ENCODE measurements at places on chromosomes 4 and X.

DNA sequence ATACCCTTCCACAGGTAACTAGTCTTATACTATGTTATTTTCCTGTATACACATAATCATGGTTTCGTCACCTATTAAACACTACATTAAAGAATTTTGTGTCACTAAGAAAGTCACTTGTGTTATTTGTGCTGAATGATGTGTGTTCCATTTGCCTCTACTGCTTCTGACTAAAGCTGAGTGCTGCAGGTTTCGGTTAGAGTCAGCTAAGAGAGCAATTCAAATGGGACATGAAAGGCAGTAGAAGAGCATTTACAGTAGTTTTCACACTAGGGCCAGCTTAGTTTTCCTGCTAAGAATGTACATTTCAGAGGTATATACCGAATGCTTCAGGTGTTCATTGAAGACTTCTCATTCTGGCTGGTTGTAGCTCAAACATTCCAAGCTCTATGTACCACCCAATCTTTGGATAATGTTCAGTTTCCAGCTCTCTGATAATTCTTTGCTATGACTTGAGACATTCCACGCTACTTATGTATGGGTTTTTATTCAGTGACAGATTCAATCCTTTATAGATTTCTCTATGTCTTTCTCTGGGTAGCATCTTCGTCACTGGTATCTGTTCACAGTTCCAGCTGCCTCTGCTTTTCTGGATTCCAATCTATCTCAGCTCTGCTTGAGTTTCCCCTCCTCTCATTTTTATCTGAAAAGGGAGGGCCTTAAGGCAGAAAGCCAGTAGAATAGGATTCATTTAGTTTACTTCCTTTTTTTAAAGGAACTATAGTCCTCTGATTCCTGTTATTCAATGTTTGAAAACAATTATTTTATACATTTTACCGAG lies 164.4 kb downstream of the CXXC4 start:
- no peak for DNase-seq

GRCh38 chr4:184843984-184844554 lies 18.3 kb upstream of the ACSL1 start:
- no peak for DNase-seq

- no peak for DNase-seq
Observed at GRCh38 chrX:45769761-45770582, 569.3 kb upstream of the DIPK2B start.

GRCh38 chr4:6560416-6561172 lies 14.4 kb upstream of the MAN2B2 start:
- DNase-seq: no peak

DNA sequence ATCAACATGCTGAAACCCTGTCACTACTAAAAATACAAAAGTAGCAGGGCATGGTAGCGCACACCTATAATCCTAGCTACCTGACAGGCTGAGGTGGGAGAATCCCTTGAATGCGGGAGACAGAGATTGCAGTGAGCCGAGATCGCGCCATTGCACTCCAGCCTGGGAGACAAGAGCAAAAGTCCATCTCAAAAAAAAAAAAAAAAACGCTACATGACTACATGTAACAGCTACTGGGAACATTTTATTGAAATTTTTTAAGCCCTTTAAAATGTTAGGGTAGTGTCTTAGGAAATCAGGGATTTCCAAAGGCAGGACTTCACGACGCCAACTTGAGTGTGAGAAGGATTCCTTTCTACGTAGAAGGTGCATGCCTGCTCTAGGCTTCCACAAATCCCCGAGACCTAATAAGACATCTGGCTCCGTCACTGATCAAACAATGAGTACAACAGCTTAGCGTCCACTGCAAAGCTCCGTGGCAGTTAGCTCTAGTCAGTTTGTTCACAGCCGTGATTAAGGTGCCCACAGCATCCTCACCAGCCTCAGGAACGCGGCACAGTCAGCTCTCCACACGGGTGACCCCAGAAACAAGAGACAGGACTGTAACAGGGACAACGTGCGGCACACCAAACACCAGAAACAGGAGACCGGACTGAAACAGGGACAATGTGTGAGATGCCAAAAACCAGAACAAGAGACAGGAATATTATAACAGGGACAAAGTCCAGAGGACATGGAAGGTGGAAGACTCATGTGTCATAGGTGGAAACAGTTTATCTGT lies 33.7 kb downstream of the DHRSX start:
- DNase-seq: no peak

- DNase-seq: no peak
Observed at GRCh38 chr4:16297003-16297402, 70.7 kb upstream of the TAPT1 start.

- no peak for DNase-seq
Observed at GRCh38 chr4:111864066-111864465, 281.2 kb upstream of the FAM241A start.

DNA sequence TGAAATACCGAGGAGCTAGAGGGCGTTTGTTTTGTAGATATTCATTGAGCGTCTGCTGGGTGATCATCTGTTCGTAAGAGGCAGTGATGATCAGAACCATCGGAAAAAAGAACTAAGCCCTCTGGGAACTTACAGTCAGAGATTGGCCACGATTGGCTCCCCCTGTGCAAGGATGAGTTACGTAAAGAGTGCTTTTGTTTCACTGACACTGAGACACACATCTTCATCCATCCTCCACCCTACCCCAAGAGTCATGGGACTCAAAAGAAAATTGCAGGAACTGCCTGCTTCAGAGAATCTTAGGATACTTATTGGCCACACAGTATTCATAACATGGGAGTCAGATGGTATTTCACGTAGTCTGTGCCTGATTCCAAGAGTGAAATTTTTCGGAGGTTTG lies 62.1 kb downstream of the GEMIN8 start:
- no peak for DNase-seq

- no peak for DNase-seq
Observed at GRCh38 chrX:153984351-153985178, 12.0 kb downstream of the TMEM187 start.

GRCh38 chr4:25856756-25857155 lies 6.0 kb downstream of the SEL1L3 start:
- no peak for DNase-seq

DNA sequence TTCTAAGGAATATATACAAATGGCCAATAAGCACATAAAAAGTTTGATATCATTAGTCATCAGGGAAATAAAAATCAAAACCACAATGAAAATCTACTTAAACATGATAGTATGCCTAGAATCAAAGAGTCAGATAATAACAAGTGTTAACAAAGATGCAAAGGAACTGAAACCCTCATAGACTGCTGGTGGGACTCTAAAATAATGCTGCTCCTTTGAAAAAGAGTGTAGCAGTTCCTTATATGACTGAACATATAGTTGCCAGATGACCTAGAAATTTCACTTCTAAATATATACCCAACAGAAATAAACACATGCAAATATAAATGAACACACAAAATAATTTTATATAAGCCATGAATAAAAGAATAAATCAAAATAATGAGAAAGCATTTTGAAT lies 205.1 kb upstream of the CTSO start:
- DNase-seq: no peak

- DNase-seq: no peak
Observed at GRCh38 chrX:133188631-133189030, 29.5 kb downstream of the TFDP3 start.

DNA sequence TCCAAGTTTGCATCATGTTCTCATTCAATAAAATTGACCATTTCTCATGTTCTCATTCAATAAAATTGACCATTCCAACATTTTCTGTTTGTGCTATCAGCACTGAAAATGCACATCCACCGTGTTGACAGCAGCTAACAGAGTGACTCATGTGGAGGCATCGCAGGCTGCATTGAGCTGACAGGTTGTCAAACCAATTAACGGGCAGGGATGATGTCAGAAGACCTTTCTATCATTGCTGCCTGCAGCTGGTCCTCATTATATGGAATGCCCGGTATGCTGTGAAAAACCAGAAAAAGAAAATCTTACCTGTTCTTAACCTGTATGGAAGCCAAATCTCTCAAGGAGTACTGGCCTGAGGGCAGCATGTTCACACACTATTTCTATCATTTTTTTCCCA lies 202.0 kb downstream of the SMIM20 start:
- no peak for DNase-seq

All from stimulated activated CD8-positive, alpha-beta memory T cell treated with anti-CD3 and anti-CD28 coated beads, Interleukin-12 subunit alpha, Interleukin-12 subunit beta, amount 100 ng/mL, for 4 hours (primary cell).